LHCN-M2 (cell line): ENCODE measurements at places on chromosomes 11 and 22. TPM values are rescaled to one million over a fixed set of nuclear protein-coding genes. Genes with fewer than 3 reads are reported as not detected.
A peak's percentile ranks its signal among the peaks of the same experiment; 100 is the strongest.

DNA sequence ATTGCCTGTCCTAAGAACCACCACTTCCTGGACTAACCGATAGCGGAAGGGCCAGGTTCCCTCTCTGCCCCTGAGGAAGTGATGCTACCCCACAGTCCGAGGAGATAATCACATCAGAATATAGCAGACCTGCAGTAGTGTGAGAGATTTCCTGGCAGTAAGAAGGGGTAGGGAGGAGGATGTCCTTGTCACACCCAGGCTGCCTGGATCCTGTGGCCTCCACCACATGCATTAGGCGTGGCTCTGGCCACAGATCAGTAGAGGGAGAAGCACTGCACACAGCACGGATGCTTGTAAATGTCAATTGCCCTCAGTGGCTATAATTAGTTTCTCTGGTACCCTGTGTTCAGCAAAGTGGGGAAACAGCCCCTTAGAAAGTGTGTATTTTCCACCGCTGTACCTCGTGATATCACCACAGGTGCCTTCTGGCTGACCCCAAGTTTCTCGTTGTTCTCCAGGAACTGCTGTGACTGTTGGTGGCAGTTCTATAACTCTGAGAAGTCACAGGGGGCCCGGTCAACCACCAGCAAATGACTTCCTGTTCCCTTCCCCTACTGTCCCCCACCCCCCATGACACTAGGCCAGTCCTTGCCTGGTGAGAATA, 61.8 kb downstream of the UBASH3B start:
- DNase-seq, result no peak

Gene TRAF6
- 7.2 and 8.6 TPM in 2 replicates for total RNA-seq

- DNase-seq, result no peak
Measured at GRCh38 chr22:22936915-22937656, 49.5 kb downstream of the IGLL5 start.

DNA sequence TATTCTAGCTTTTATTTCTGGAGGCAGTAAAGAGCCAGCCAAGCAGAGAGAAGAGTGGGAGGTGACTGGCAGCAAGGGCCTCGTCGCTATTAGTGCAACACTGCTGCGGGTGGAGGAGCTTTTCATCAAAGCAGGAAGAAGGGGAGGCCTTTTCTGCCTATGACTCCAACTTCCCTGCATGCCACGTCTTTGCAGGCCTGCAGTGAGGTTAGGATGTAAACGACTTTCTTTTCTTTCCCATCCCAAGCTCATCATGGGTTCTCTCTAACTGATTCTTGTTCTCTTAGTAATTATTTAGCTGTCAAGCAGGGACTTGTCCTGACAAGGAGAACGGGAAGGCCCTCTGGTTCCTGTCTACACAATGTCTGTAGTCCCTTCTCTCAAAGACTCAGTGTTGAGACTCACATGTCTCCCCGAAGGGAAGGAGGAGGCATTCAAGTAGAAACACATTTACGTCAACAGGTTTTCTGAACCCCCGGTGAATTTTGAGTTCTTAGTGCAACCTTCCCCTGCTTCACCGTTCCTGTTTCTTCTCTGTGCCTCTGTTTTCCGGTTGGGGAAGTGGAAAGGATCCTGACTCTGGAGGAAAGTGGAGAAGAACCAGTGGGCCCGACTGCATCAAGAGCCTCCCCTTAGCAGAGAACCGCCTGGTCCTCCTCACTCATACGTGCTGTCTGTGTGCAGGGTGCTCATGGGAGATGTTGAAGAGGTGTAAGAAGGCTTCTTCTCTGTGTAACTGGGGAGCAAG, 56.9 kb downstream of the PACS1 start:
- peak; percentile 56 for DNase-seq

DNA sequence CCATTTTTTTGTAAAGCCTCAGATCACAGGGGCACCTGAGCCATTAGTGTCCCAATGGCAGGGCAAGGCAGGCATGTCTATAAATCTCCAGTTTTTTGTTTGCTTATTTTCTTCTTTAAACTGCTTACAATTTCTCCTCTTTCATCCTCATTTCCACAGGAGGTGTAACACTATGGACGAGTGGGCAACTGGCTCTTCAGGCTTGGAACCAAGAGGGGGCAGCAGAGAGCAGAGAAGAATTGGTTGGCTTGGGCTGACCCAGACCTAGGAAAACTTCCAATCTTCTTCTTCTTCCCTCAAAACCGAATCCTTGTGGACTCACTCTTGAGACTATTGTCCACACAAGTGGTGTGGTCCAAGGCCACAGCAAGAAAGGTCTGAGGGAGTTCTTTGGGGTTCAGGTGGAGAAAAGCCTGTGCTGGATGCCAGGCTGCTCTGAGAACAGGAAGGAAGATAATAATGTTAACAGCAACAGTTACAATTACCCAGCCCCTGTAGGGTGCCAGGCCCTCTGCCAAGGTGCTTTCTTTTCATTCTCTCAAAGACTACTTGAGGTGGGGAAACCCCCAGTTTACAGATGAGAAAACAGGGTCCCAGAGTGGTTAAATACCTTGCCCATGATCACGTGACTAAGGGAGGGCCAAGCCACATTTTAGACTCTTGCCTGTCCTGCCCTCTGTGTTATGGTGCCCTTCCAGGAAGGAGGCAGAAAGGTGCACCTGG, 70.7 kb upstream of the E2F8 start:
- peak; percentile 50 for DNase-seq

Gene LRFN4
- total RNA-seq, result 14.1 and 16.9 TPM in 2 replicates

Gene CABP7
- not detected in 2 replicates for total RNA-seq

- DNase-seq, result peak; percentile 29
Measured at GRCh38 chr11:15941206-15941770, 415.1 kb downstream of the SOX6 start.

Gene ARHGAP20
- 0.58 and 0.75 TPM in 2 replicates for total RNA-seq

Gene LRRC10B
- total RNA-seq, result not detected in 2 replicates

DNA sequence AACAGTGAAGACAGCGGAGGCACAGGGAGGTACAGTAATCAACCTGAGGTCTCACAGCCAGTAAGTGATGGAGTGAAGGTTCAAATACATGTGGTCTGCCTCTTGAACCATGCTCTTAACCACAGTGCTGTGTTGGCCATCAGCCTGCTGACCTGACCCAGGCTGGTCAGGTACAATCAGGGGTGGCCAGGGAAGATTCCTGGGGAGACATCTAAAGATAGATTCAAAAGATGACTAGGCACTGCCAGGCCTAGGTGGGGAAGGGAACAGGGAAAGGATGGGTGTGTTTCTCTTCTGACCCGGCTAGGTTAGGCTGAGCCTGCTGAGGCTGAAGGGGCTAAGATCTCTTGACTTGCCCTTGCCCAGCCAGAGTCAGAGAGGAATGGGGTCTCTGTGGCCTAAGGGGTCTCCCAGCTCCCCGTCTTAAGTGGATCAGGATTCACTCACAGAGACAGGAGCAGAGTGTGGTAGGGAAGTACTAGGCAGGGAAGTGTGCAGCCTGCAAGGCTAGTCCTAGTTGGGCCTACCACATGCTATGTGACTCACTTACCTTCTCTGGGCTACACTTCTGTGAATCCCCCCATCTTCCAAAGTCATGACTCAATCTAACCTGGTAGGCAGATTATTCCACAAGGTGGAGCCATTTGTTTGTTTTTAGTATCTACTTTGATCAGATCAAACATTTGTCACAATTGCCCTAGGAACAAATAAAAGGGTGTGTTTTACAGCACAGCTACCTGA, 10.4 kb upstream of the SREBF2 start:
- DNase-seq, result peak; percentile 76

Gene INSC
- total RNA-seq, result 6.3 and 10.6 TPM in 2 replicates

DNA sequence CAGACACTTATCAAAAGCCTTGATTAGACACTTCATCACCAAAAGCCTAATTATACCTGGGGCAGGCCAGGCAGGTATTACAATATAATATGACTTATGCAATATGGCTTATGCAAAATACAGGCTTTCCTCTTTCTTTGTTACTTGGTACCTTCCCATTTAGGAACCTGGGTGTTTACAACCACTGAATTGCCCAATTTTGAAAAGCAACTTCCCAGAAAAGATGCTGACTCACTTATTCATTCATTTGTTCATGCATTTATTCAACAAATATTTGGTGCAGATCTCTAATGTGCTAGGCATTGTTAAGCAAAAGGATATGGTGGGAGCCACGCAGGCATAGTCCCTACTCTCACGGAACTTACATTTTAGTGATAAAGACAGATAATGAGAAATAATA, 13.6 kb upstream of the JAML start:
- DNase-seq, result no peak

GRCh38 chr11:19767627-19768151, 55.1 kb downstream of the NAV2 start:
- DNase-seq, result no peak

Gene SPTY2D1
- 19.7 and 27.8 TPM in 2 replicates for total RNA-seq

DNA sequence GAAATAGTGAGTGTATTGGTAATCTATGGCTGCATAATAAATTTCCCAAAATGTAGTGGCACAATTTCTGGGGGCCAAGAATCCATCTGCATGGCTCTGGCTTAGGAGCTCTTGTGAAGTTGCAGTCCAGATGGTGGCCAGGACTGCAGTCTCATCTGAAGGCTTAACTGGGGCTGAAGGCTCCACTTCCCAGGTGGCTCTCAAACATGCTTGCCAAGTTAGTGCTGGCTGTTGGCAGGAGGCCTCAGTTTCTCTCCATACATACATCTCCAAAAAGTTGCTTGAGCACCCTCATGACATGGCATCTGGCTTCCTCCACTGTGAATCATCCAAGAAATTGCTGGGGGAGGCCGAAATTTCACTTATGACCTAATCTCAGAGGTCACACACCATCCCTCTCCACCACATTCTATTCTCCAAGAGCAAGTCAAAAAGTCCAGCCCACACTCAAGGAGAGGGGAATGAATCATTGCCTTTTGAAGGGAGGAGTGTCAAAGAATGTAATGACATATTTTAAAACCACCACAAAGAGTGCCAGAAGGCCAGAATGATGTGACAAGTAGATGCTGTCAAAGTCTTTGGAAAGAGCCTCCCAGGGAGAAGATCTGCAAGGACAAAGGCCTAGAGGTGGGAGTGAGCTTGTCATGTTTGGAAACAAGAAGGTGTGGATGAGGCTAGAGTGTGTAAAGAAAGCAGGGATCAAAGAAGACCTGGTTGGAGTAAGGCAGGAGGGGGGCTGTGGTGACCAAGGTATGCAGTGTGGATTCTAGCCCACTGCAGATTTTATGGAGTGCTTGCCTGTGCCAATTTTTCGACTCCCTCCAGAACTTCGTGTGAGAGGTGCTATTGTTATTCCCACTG, 566.2 kb downstream of the MIAT start:
- DNase-seq, result peak; percentile 92

Gene MCHR1
- total RNA-seq, result not detected in 2 replicates

Gene C11orf98
- 55.7 and 72.4 TPM in 2 replicates for total RNA-seq

DNA sequence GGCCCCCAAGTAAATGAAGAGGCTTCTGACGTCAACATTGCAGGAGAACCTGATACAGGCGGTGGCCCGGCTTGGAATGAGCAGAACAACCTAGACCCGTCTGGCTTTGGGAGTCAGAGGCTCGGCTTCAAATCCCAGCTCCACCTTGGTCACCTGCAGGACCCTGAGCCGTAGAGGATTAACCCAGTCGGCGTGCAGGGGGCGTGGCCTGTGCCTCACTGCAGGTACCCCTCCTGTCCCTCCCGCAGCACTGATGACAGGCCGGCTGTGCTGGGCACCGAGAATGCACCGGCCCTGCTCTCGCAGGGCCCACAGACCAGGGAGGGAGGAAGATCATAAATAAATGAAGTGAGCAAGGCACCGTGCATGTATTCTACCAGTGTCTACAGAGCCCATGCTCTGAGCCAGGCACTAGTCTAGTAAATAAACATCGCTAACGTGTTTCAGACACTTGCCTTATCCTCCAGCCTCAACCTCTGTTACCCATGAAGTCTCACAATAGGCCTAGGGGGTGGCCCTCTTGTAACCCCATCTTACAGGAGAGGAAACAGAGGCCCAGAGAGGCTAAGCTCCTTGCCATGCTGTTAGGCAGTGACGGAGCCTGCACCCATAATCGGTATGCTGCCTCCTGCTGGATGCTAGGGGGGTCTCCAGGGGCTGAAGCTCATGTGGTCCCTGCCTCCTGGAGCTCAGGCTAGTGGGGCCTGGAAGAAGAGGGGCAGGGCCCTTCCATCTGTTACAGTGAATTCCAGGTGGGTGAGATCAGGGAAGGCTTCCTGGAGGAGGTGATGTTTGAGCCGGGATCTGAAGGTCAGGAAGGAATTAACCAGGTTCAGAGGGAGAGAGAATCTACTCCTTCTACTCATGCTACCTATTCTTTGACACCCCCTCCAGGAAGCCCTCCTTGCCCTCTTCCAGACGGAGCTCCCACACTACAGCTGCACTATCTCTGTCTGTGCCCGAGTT, 53.4 kb downstream of the RTL6 start:
- DNase-seq, result no peak

Gene PPP2R1B
- 29.3 and 32.3 TPM in 2 replicates for total RNA-seq

DNA sequence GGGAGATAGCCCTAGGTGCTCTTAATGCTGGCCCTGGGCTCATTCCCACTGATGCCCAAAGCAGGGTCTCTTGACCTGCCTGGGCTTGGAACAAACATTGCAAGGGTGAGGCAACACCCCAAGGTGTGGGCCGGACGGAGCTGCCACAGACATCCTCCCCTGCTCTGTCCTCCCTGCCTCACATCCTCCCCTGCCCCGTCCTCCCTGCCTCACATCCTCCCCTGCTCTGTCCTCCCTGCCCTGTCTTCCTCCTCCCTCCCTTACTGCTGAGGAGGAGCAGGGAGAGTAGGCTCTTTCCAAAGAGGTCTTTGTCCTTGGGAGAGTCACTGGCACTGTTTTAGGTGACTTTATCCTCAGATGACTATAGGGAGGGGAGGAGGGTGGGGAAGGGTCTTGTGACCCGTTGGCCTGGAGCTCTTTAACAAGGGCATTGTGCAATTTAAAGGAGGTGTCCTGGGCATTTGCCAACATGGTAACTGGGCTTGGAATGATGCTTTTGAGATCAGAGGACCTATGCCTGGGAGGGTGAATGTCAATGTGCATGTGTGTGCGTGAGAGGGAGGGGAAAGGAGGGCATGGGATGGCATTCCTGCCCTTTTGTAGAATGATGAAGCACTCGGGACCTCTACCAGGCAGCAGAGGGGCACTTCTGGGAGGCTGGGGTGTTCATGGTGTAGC, 700 bp downstream of the FAM180B start:
- no peak for DNase-seq

GRCh38 chr11:108206969-108207682, 15.3 kb downstream of the NPAT start:
- peak; percentile 25 for DNase-seq

Gene OR2AG1
- total RNA-seq, result not detected in 2 replicates
